ENCODE measurements at places on chromosomes 6 and 20.

- no peak for DNase-seq
Observed at GRCh38 chr20:45154183-45154582, 20.5 kb upstream of the PI3 start.

- DNase-seq, result no peak
Observed at GRCh38 chr6:48613231-48613949, 502.4 kb upstream of the PTCHD4 start.

- DNase-seq, result no peak
Observed at GRCh38 chr20:1707588-1708449, 50.2 kb upstream of the SIRPG start.

GRCh38 chr20:23096097-23096496 lies 10.0 kb upstream of the CD93 start:
- DNase-seq, result no peak

GRCh38 chr6:136365776-136366354 lies 76.2 kb upstream of the BCLAF1 start:
- DNase-seq, result no peak

DNA sequence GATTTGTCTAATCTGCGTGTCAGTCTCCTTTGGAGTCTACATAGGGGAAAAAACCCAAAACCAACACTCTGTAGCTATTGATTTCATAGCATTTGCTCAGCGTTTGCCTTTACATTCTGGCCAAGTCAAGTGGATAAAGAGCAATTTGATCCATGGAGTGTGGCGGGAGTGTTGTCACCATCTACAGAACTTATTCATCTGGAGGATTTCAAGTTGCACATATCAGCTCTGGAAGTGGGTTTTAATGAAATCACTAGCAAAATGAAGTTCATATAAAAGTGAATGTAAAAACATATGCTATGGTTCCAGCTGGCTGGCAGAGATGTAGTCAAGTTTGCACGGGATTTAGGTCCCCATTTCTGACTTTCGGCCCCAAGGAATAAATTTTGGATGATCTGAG lies 219.7 kb upstream of the SUPT3H start:
- DNase-seq, result no peak

GRCh38 chr6:56223995-56224394 lies 23.4 kb downstream of the COL21A1 start:
- DNase-seq, result no peak

GRCh38 chr6:130906736-130907381 lies 79.7 kb downstream of the SMLR1 start:
- no peak for DNase-seq

DNA sequence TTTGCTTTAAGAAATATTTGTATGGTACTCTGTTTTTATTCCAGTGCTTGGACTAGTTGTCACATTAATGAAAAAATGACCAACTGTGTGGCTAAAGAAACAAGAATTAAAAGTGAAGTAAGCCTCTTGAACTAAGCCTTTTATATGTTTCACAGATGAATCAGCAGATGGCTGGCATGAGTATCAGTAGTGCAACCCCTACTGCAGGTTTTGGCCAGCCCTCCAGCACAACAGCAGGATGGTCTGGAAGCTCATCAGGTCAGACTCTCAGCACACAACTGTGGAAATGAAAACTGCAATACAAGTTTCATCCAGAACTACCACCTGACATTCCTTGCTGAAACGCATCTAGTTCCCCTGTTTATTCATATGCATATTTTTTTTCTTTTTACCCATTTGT lies 96.8 kb downstream of the B3GAT2 start:
- DNase-seq, result no peak

GRCh38 chr20:22776369-22776768 lies 192.0 kb upstream of the FOXA2 start:
- DNase-seq, result no peak

- no peak for DNase-seq
Observed at GRCh38 chr6:164086076-164086887, 671.8 kb downstream of the QKI start.

GRCh38 chr20:23082846-23083552 lies 3.1 kb downstream of the CD93 start:
- DNase-seq, result no peak

Data from GM20000 (cell line).